ENCODE measurements at places on chromosomes 7 and 10.
A peak's percentile ranks its signal among the peaks of the same experiment; 100 is the strongest.

DNA sequence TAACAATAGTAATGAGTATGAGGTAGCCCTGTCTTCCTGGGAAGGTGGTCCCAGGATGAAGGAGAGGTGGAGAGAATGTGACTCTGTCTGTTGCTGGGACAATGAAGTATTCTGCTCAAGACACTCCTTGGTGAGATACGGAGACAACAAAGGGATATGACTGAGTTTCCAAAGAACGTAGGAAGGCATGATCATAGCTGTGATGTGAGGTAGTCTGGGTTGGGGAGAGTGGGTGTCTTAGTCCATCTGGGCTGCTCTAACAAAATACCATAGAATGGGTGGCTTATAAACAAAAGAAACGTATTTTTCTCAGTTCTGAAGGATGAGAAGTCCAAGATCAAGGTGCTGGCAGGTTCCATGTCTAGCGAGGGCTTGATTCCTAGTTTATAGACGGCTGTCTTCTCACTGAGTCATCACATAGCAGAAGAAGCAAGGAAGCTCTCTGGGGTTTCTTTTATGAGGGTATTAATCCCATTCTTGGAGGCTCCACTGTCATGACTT, 84.9 kb upstream of the RHOBTB1 start:
- DNase-seq = no peak

DNA sequence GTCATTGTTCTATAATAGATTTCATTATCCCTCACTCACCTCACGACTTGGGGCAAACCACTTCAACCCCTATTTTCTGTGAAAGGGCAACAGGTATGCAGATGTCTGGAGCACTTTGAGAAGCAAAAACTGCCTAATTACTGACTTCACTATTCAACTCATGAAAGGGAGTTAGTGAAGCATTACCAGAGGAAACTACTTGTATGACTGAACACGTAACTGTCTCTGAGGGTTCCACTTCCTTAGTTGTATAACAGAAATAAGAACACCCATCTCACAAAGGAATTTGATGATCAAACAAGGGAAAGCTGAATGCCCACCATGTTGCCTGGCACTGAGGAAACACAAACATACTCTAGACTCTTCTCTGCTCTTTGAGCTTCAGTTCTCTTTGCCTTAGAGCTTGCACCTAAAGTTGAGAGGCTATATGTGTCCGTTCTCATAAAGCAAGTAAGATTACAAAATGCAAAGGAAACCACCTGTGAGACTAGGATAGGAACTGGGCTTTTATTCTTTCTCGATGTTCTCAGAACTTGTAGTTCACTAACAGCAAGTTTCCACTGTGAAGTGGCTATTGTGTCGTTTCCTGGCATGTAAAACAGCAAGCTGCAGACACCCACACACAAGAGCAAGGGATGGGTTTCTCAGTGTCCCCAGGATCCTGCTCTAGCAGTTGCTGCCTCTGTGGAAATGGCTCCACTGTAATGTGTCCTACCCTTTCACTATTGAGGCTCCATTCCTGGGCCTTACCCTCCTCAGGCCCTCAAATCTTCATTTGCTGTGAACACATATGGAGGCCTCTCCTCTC, 2.6 kb downstream of the TMEM243 start:
- DNase-seq = peak; percentile 54

GRCh38 chr7:16925609-16926008, 43.8 kb upstream of the AGR3 start:
- DNase-seq = no peak

DNA sequence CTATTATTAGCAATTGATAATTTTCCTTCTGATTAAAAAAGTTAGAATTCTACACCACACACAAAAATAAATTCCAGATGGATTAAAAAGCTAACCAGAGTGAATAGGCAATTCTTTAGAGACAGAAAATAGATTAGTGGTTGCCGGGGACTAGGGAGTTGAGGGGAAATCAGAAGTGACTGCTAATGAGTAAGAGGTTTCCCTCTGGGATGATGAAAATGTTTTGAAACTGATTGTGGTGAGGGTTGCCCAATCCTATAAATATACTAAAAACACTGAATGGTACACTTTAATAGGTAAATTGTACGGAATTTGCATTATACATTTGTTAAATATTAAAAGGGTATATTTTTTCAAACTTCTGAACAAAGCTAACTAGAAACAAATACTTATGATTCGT, 214.9 kb downstream of the GPAM start:
- no peak for DNase-seq
